ENCODE measurements at places on chromosomes 2 and 18.

- DNase-seq, result no peak
Observed at GRCh38 chr2:144470334-144470733, 49.6 kb downstream of the ZEB2 start.

DNA sequence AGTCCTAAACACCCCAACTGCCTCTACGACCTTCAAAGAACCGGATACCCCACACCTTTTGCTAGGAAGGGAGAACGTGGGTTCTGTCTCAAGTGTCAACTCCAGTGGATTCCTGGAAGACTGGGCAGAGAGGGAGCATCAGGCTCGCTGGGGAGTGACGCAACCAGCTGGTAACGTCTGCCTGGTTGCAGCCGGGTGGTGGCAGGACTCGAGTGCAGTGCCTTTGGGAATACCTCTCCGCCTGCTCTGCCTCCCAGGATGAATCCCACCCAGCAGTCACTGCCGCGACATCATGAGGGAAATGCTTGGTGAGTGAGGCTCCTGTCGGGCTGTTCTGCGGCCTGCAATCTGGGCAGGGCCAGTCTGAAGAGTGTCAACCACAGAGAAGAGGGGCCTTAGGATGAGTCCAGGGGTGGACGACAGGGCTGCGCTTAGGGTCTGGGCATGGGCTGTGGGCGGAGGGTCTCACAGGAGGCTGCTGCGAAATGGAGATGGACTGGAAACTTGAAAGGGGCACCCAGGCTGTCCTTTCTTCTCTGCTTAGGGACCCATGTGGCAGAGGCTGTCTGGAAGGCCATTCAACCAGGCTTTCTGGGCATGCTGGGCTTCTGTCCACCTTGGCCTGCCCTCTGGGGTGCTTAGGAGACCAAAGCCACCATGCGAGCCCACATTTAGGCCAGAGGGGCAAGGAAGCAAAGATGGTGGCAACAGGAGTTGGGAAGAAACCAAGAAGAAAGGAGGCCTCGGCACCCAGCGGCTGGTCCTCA lies 12.9 kb downstream of the GPR17 start:
- no peak for DNase-seq

DNA sequence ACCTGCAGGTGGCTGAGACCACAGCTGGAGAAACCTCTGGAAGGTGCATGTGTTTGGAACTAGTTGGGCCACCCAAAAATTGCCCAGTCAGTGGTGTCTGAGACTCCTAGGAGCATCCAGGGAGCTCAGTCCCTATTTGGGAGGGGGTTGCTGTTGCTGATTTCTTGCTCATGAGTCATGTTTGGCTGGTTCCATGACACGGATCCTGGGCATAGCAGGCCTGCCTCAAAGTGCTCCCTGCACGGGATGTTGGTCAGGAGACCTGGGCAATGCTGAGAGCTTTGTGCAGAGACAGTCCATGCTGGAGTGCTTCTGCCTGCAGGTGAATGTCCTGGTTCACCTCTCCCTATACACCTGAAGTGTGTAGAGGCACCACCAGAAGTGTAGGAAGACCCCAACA lies 194.2 kb downstream of the GLI2 start:
- no peak for DNase-seq

GRCh38 chr2:60882971-60883753 lies 1.8 kb downstream of the REL start:
- peak; percentile 11 for DNase-seq

- DNase-seq, result no peak
Observed at GRCh38 chr2:26190369-26190768, 17.5 kb downstream of the GAREM2 start.

DNA sequence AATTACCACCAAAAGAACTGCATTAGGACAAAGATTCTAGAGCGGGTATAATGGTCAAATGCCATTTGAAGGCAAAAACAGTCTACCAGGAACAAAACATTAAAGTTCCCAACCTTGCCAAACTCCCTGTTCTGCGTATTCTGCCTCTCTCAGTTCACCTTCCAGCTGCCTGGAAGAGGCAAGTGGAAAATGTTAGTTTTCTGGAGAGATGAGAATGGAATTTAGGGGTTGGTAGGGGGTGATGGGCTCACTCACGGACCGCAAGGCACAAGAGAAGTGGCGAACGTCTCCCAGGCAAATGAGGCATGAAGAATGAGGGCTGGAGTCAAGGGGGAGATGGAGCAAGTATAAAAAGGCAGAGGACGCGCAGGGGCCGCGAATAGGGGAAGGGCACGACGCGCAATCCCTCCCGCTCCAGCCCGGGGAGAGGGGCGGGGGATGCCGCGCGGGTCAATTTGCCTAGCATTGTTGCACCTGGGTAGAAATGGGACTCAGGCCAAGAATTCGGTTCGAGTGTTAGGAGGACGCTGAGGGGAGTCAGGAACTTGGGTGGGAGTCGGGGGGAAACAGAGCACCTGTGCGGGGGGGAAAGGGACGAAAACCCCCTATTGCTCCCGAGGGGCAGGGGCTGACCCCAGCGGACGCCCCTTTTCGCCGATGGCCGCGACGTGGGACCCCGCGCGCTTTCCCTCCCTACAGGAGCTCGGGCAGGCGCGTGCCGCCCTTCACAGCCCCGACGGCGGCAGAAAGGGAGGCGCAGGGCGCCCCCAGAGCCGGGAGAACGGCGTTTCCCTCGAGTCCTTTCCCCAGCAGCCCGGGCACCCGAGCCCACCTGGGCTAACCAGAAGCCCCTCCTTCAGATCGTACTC lies 573 bp downstream of the PAIP2B start:
- peak; percentile 21 for DNase-seq

- no peak for DNase-seq
Observed at GRCh38 chr2:46431481-46432235, 47.7 kb upstream of the TMEM247 start.

GRCh38 chr2:26650713-26651469 lies 9.7 kb upstream of the CIB4 start:
- DNase-seq, result no peak

DNA sequence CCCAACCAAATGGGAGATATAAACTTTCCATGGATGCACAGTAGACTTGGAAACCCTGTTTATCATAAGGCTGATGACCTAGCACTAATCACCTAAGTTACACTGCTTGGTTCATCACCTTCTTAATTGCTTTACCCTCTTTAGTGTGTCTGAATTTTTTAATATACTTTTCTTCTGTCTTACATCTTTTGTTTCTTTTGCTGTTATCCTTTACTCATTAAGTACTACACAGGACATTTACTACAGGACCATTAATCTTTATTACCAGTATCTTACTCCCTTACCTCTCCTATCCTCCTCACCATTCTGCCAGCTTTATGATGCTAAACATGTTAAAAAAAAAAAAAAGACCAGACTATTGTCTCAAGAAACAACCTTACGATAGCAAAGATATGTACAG lies 333.6 kb downstream of the KIAA1328 start:
- no peak for DNase-seq

DNA sequence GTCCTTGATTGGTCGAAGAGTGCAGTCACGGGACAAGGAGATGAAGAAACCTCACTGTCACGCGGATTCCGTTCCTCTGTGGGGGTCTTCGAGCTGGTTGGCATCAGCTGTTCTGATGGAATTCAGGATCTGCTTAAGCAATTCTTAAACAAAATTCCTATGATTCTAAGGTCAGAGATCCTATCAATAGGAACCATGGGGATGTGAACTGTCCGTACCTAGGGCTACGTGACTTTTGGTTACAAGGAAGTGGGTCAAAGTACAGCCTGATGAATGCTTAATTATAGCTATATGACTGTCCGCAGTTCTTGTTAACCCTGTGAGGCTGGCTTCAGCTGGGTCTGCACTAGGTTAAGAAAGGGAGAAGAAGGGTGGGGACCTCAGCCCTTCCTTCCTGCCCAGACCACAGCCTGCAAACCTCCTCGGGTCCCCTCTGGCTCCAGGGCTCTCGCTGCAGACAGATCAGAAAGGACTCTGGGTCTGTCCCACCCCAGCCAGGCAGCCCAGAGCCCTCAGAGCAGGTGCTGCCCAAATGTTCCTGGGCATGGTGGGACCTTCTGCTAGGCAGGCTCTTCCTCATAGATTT lies 44.2 kb upstream of the TAF1B start:
- DNase-seq, result no peak

- DNase-seq, result no peak
Observed at GRCh38 chr18:32891130-32891529, 118.3 kb upstream of the KLHL14 start.

- no peak for DNase-seq
Observed at GRCh38 chr2:215422676-215423075, 13.2 kb downstream of the FN1 start.

- no peak for DNase-seq
Observed at GRCh38 chr2:63440612-63441011, 147.7 kb downstream of the WDPCP start.

DNA sequence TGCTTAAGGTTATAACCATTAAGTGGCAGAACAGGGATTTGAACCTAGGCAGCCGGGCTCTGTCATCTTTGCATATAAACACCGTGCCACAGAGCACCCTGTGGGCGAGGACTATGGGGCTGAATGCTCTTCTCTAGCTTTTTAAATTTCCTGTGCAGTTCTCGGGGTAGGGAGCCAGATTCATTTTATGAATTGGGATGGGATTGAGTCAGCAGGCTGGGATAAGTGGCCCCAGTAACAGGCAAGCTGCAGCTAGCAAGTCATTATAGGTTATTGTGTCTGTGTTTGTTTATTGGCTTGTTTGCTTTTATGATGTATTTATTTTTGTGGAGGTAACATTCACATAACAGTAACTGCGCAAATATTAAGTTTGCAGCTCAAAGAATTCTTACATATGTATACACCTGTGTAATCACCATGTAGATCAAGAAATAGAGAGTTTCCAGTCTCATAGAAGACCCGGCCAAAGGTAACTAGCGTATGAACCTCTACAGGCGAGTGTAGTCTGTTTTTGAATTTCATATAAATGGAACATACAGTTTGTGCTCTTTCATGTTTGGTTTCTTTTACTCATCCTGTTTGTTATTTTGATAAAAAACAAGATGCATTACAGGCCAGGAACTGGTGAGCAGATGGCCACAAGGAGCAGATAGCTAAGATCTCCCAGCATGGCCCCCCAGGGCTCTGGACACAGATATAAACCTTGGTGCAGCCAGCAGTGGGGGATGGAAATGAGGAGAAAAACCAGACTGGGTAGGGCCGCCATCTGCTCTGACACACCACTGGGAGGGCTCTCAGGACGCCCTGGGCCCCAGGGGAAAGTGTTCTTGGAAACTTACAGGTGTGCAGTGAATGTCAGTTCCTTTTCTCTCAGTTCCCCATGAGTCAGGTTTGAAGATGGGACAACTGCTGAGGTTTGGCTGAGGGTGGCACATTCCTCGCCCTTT lies 49.2 kb upstream of the GPR155 start:
- DNase-seq, result no peak

DNA sequence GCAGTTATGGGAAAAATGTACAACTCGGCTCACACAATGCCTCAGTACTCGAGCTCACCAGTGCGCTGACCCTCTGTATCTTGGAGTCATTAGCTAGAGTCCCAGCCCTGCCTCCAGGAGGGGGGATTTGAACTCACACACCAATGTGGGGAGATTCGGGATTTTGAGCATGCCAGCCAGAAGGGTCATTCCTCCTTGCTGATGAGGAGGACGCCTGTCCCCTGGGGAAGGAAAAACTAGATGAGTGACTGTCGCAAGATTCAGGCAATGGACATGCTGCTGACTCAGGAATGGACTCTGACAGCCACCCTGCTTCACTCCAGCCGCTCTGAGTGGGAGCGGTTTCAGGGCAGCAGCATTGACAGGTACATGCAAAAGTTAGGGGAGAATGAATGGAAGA lies 20.6 kb downstream of the FIGN start:
- no peak for DNase-seq

DNA sequence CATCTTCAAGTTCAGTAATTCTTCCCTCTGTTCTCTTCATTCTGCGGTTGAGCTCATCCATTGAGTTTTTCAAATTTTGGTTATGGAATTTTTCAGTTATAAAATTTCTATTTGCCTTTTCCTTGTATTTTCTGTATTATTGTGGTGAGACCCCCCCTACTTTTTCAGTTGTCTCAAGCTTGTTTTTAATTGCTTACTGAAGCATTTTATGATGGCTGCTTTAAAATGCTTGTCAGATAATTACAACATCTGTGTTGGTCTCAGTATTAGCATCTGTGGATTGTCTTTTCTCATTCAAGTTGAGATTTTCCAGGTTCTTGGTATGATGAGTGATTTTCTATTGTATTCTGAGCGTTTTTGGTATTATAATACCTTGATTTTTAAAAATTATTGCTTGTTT lies 121.2 kb upstream of the REV1 start:
- no peak for DNase-seq

- no peak for DNase-seq
Observed at GRCh38 chr2:62467475-62468321, 38.3 kb downstream of the TMEM17 start.

DNA sequence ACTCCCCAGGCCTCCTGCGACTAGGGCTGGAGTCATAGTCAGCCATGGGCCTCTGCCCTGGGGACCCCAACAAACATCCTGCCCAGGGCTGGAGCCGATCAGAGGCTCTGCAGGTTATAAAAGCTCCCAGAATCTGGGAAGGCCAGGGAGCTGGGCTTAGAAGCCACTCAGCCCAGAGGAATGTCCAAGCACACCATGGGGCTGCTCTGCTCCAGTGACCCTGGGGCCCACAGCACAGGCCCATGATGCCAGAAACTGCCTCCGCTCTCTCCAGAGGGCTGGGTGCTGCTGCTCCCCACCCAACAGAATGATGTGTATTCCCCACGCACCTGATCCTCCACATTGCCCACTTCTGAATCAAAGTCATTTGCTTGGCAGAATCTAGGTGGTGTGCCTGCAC lies 88.5 kb downstream of the ARMC9 start:
- DNase-seq, result no peak

- no peak for DNase-seq
Observed at GRCh38 chr2:88265352-88266303, 95.5 kb downstream of the THNSL2 start.

DNA sequence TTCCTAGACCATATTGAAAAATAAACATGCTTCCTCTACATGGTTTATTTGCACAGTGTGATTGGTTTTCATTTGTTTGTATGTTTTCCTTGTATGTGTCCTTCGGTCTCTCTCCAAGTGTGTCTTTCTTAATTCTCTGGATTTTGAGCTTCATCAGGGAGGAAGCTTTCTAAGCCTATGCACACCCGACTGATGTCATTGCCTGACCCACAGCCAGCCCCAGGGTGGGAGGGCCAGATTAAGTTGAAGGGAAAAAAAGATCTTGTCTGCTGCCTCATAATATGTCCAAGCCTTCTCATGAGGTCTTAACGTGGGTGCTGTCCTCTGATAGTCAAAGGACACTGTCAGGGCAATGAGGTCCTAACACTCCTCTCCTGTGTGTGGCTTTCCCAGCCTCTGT lies 115.2 kb downstream of the MARCHF4 start:
- no peak for DNase-seq

DNA sequence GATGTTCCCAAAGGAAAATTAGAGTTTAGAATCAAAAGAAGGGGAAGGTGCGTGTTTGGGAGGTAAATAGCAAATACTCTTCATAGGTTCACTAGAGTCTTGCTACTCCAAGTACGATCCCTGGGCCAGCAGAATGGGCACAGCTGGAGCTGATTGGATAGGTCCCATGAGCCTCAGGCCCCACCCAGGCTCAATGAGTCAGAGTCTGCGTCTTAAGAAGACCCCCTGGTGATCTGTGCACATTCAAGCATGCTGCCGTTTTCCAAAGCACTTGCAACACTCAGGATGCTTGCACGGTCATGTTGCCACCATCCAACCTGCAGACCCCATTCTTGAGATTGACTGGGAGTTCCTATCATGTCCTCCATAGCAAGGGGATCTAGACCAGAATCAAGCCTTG lies 40.5 kb downstream of the ABCG8 start:
- no peak for DNase-seq

GRCh38 chr2:28674062-28674712 lies 77.4 kb upstream of the PPP1CB start:
- no peak for DNase-seq

All from T-helper 17 cell (primary cell).